Astrocyte of the cerebellum (primary cell): ENCODE measurements at places on chromosomes 11 and 22.

DNA sequence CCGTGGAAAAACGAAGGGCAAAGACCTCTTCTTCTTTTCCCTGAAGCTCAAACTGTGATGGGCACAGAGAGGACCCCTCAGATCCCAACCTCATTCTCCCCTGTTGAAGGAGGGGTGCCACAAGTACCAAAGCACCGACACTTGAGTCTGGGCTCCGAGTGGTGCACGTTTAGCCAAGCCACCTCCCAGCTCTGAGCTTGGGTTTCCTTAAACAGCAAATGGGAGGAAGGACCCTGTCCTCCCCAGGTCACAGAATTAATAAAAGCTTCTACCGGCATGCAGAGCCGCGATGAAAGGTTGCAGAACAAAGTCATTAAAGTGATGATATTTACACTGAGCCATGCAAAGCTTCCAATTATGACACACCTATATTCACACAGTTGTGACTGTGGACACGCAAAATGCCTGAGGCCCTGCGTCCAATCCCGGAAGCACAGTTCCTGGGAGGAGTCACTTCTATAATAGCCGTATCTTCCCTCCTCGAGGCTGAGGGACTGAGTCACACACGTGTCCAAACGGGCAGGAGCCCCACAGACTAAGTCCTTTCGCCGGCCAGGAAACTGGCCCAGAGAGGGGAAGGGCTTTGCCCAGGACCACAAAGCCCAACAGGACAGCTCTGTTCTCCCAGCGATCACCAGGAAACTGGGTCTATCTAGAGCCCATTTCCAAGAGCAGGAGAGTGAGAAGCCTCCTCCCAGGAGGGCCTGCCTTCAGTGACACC lies 922 bp upstream of the CSNK1E start:
- peak; percentile 76 for DNase-seq

GRCh38 chr11:66637557-66638176 lies 836 bp upstream of the RBM4 start:
- DNase-seq: no peak

- DNase-seq: peak; percentile 41
Observed at GRCh38 chr11:117144477-117145392, 648 bp downstream of the PAFAH1B2 start.

DNA sequence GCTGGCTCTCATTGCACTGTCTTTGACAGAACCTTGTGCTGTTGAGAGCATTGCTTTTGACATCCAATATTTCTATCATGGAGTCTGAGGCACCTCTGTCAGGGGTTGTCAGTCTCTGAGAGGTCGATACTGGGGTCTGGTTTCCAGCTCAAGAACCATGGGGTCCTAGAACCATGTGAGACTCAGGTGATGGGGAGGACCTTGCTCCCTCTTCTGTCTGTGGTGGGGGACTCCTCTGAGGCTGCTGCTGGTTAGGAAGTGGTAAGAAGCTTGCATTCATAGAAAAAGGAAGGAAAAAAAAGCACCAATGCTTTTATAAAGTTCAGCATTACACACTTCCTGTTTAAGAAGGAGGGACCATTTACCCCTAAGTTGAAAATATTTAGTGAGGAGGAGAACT lies 91.8 kb upstream of the CD44 start:
- no peak for DNase-seq

- DNase-seq: no peak
Observed at GRCh38 chr22:45240104-45240809, 437 bp downstream of the KIAA0930 start.

- no peak for DNase-seq
Observed at GRCh38 chr11:2377511-2378443, 667 bp downstream of the CD81 start.

- no peak for DNase-seq
Observed at GRCh38 chr11:60762851-60763691, 6.4 kb downstream of the MS4A15 start.

GRCh38 chr11:69854713-69855112 lies 35.5 kb upstream of the FGF3 start:
- DNase-seq: no peak

- DNase-seq: peak; percentile 3
Observed at GRCh38 chr11:62337303-62338181, at the start of gene ASRGL1. Gene ASRGL1, plus strand, starts transcription at chr11:62337448. Its CDS starts 530 bp downstream, at chr11:62337978.

DNA sequence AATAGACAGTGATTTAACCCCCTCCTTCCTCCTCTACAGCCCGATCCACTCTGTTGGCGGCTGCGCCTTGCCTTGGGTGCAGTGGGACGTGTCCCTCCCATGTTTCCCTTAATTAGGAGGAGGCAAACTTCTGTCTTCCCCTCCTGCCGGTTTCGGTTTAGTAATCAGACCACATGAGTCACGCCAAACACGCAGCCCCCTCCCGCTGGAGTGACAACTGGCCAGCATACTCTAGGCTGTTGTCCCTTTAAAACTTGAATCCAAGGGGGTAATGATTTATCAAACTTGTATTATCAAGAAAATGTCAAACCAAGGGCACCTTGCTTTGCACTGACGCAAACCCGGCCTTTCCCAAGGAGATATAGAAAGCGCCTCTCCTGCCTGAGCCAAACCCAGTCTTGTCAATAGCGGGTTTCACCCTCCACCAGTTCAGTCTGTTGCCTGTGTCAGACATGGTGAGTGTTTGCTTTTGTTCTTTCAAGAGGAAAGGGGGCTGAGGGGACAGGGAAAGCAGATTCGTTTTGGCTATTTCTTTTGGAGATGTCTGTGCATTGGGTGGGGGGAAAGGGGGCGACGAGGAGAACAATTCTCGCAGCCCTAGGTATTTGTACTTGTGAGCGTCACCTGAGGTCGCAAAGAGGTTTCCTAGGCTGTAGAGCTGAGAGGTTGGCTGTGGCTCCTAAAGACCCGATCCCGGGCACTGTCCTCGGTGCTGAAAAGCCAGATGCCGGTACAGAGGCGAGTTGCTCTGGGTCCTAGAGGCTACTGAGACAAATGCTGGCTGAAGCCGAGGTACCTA lies at the start of gene SLC6A5:
SLC6A5 (plus strand) TSS at position 388 of the 799 bp plus-strand sequence; CDS start at position 453, 65 bp downstream.
- DNase-seq: peak; percentile 13

DNA sequence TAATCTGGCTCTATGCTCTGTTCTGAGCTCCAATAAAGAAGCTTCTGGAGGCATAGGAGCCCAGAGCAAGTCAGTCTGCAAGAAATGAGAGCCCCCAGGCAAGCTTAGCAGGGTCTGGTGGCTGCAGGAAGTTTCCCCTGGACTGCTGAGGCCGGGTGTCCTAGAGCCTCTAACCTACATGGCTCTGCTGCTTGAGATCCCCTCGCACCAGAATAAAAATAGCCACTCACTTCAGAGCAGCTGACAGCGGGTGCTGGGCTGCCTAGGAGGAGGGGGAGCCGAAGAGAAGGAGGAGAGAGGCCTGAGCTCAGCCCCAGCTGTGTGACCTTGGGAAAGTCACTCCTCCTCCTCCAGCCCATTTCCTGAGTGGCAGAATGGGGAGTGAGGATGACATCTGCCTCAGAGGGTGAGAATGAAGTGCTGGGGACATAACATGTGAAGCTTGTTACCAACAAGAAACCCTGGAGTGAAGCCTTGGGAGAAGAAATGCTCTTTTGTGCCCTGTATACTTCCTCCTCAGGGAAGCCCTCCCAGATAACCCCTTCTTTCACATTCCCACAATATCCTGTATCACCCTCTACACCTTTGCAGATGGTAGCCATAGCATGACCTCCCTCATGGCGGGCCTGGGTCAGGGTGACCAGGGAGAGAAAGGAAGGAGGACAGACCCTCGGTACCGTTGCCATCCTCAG lies 3.6 kb upstream of the INPP5J start:
- DNase-seq: no peak

DNA sequence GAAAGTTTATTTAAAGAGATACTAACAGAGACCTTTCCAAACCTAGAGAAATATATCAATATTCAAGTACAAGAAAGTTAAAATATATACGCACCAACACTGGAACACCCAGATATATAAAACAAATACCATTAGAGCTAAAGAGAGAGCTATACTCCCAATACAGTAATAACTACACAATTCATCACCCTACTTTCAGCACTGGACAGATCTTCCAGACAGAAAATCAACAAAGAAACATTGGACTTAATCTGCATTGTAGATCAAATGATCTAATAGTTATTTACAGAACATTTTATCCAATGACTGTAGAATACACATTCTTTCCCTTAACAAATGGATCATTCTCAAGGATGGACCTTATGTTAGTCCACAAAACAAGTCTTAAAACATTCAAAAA lies 311.9 kb downstream of the METTL15 start:
- DNase-seq: no peak

GRCh38 chr11:8068605-8069221 lies 12.3 kb upstream of the TUB start:
- DNase-seq: peak; percentile 95

- no peak for DNase-seq
Observed at GRCh38 chr11:75526192-75526541, 426 bp upstream of the GDPD5 start.

DNA sequence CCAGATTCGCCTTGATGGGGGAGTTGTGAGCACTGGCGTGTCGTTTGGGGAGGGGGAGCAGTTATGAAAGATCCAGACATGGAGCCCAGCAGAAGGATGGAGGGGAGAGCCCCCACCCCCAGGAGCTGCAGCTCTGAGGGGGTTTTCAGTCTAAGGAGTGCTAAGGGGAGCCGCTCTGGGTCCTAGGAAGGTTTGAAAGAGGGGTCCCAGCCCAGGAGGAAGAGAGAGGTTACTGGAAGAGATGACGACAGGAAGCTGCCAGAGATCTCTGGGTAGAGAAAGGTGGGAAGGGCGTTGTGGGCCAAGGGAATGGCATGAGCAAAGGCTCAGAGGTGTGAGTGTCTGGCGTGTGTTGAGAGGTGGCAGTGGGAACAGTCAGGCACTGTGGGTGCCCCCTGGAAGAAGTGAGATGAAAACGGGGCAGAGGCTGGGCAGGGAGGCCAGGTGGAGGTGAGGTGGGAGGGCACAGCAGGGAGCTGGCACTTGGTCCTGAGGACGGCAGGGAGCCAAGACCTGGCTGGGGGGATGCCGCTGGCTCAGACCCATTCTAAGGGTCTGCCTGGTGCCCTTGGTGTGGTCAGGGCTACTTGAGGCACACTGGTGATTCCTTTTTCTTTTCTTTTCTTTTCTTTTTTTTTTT lies 1.8 kb downstream of the MGAT3 start:
- DNase-seq: no peak

DNA sequence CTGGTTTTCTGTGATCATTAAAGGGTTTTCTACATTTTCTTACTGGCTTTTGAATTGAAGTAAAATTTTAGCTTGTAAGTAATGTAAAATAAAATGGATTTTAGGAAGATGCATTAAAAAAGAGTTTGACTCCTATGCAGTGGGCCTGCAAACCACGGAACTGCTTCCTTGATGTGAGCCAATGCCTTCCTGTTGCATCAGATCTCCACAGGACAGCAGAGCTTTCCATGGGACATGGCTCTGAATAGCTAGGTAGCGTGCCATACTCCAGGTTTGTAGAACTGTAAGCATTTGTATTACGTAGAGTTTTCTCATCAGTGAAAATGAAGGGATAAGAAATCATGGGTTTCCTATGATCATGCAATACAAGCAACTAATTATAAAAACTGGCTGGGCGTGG lies 133.4 kb downstream of the SWAP70 start:
- DNase-seq: no peak

- no peak for DNase-seq
Observed at GRCh38 chr11:32374261-32374711, 61.1 kb downstream of the WT1 start.

DNA sequence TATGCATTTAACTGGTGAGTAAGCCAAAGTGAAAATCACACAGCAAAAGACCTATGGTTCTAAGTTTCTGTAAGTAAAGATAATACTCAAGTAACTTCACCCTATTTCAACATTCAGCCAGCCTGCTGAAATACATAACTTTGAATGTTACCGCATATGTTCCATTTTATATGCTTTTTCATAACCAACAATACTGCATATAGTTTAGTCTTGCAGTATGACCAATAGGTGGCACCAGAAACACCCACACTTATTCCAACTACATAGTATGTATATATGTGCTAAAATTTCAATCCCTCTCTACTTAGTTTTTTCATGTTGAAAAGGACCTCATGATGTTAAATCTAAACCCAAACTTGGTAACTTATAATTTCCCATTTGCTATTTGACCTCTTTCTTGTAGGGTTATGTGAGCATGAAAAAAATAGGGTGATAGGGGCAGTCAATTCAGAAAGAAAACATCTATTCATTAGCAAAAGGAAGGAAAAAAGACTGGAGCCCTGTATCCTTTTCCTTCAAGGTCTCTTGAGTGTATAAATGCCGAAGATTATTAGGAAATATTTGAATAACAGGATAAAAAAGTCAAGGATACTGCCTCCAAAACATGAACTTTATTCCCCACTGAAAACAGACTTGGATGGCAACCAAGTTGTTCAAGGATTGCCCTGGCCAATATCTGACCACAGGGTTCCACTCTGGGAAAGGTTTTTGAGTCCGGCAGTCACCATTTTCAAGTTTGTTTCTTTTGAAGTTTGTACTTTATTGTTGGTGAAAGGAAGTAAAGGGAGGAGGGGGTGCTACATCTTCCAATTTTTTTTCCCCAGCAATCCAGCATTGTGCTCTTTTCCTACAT lies 23.8 kb upstream of the FZD4 start:
- peak; percentile 42 for DNase-seq

- no peak for DNase-seq
Observed at GRCh38 chr11:6693342-6694228, 10.4 kb upstream of the MRPL17 start.

DNA sequence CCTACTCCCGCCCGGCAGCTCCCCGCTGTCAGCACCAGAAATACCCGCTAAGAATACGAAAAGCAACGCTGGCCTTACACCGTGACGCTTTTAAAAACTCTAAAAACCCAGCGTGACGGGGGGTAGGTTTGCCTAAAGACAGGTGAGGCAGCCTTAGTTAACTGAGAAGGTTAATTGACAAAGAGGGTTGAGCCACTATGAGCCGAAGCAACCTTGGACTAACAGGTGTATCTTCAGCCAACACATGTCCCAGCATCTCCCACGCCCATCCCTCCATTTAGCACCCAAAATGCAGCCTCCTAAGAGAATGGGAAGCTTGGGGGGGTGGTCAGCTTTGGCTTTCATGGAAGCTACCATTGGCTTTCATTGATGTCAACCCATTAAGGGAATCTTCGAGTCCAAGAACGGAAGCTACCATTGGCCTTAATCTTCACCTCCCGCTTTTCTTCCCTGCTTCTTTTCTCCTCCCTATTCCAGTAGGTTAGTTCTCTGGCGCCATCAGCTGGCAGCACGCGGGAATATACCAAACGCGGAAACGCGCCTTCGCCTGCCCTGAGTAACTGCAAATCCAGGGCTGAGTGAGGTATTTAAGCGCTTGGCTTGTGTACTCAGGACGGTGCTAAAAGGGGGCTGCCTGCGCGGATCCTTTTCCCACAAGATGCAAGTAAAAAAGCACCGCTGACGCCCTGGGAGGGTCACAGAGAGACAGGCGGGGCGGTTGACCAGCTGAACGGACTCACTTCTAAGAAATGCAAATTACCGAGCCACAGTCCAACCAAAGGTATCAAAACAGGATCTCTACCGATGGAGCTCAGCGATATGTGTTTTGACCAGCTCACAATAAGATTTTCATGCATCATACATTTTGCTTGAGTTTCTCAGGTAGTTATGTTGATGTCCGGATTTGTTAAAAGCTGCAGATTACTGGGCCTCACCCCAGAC lies 38.5 kb upstream of the GLYATL1 start:
- peak; percentile 66 for DNase-seq
